PC-3 (cell line): ENCODE measurements at places on chromosomes 3 and 15.

GRCh38 chr15:99925661-99926461, 192.6 kb upstream of the LYSMD4 start:
- DNase-seq = peak; percentile 13

GRCh38 chr3:130699765-130700164, 46.9 kb downstream of the PIK3R4 start:
- peak; percentile 58 for DNase-seq

DNA sequence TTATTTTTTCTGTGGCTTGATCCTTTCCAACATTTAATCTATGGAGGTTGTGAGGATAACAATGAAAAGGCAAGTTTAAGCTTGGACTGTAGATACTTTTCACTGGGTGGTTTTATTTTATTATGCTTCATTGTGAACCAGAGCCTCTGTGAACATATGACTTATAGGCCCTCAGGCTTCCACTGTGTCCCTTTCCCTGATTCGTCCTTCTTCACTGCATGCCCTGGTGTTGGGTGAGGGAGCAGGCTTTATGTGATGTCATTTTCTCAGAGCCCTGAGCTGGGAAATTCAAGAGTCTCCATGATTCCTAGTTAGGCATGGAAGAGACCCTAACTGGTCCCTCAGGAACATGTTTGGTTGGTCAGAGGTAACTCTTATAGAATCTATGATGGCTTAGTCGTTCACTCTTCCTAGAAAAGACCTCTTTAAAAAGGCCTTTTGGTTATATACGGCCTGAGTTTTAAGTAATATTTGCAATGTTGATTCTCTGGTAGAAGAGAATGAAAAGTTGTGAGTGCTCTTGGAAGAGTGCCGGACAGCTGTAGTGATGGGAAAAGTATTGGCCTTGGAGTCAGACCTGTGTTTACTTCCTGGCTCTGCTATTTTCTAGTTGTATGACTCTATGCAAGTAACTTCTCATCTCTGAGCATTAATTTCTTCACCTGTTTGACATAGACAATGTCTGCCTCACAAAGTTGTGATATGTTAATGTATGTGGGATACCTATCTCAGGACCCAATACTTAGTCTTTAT, 168.4 kb downstream of the LPP start:
- no peak for DNase-seq

GRCh38 chr3:126440709-126440995, 35.0 kb downstream of the ZXDC start:
- DNase-seq = no peak

DNA sequence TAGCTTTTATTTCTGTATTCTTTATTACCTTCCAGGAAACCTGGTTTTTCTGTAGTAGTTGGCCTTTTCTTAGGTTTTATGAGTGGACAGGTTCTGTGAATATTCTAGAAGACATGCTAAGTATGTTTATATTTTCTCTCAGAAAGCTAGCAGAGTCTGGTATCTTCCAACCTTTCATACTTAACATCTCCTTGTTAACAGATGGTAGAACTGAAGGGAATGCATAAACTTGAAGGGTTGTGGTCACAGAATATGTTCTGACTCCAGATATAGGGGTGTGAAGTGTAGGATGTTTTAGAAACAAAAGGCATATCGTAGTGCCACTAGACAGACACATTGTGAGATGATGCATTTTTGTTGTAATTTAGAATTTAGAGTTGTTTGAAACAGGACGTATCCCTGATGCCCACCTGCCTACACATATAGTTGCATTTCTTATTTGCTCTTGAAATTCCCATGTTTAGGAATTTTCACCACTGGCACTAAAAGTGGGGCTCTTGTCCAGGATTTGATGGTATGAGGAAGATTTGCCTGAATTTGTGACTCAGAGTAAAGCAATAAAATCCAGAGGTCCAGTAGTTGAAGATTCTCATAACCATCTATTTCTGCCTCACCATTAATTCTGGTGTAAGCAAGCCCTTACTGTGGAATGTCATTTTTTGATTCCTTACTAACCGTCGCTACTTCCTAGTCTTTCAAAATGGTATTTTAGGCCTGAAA, 274.5 kb downstream of the FEZF2 start:
- DNase-seq = no peak

- no peak for DNase-seq
Observed at GRCh38 chr3:111952866-111953450, 25.9 kb upstream of the ABHD10 start.

GRCh38 chr15:90432253-90432652, 44.2 kb downstream of the IQGAP1 start:
- no peak for DNase-seq

- DNase-seq = no peak
Observed at GRCh38 chr15:94631608-94632007, 400.2 kb downstream of the MCTP2 start.

DNA sequence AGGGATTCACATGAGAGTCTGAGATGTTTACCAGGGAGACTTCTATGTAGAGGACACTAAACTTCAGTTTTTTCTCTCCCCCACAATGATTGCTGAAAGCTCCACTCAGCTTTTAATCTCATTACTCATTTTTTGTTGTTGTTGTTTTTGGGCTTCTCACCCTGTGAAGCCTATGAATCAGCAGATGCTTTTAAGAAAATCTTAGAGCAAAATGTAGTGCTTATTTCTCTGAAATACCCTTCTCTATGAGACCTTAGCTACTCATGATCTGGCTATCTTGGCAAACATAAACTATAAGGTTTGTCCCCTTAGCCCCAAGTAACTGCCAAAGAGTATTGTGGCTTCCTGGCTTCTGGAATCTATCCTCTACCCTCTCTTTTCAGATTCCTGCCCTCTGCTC, 537.3 kb downstream of the OCA2 start:
- no peak for DNase-seq

- DNase-seq = no peak
Observed at GRCh38 chr15:84814916-84815315, 2.2 kb upstream of the ALPK3 start.

DNA sequence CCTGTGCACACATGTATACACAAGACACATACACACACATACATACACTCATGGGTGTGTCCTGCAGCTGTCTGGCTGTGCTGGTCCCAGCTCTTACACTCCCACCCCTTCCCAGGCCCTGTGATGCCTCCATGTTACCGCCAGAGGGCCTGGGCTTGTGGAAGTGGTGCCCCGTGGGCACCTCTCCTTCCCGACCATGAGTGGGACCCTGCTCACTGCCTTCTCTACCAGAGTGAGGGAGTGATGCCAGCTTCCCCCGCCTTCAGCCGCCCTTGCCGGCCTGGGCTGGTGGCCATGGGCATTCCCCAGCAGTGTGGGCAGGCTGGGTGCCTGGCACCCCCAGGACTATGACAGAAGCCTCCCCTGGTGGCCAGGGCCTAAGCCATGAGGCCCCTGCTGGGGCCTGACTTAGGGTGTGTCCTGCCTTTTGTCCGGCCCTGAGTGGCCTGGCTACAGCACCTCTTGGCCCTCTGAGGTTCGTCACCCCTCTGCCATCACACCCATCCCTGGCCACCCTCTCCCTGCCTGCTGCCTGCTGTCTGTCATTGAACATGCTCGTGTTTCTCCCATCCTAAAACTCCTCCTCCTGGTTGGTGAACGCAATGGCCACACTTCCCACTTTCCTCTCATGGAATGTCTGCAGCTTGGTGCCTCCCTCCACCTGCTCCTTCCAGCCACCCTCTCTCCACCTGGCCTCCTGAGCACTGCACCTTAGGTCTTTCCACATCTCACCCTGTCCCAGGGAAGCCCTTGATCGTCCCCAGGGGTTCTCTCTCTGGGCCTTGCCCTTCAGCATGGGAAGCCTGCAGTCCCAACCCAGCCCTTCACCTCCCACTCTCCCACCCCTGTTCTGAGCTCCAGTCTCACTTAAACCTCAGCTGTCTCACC, 14.6 kb downstream of the HDAC11 start:
- no peak for DNase-seq

DNA sequence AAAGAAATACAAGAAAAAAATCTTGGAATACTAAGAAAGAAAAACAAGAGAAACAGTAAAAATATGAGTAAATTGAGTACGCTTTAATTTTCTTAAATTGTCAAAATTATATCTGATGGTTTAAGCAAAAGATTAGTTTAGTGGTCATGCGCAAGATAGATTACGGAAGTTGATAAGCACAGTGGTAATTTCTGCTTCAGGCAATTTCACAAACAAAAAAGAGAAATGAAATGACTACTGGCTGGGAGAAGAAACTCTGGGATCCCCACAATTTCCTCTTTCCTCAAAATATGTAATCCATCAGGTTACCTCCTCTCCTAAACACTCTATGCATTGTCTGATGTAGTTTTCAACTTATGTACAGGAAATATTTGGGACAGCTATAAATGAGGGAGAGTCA, 9.0 kb downstream of the MYD88 start:
- no peak for DNase-seq

GRCh38 chr3:160403028-160403545, 3.6 kb downstream of the SMC4 start:
- DNase-seq = peak; percentile 17

- DNase-seq = no peak
Observed at GRCh38 chr3:13317596-13318320, 102.4 kb downstream of the NUP210 start.

DNA sequence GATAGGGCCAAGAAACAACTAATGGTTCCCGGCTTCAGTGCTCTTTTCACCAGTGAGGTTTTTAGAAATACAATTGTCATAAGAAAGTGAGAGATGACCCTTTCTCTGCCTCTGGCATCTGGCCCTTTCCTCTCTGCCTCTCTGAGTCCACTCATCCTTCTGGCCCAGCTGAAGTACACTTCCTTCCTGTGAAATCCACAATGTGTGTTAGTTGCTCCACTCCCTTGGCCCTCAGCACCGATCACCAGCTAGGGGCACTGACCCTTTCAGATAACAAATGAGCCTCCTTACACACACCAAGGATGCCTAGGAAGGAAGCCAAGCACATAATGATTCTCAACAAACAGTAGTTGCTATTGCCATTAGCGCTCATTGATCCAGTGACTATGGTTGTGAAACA, 2.9 kb upstream of the CAV3 start:
- DNase-seq = no peak

DNA sequence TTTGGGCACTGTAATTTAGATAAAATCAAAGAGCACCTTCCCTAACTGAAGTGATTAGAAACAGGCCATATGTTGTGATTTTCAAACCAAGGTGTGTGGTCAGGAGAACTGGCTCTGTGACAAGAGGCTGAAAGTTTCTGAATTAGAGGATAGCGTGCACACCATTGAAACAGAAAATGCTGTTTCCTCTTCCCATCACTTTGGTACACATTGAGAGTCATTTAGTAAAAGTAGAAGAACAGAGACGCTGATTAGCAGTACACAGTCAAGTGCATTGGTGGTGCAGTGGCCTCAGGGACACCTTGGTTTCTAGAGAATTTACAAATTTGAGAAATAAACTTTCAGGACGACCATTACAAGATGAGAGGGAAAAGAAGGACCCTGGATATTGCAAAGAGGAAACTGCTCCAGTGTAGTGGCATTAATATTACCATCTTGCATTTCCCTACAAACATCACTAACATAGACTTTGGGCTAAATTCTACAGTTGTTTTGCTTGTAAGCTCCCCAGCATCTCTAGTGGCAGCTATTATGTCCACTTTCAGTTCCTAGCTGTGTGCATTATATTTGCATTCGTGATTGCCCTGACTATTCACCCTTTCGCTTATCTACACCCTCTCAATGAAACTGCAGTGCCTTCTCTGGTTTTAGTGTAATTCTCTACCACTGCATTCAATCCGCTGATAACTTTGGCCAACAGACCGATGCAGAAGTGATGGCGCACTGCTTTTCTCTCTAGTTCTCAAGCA, 728.1 kb upstream of the GRM7 start:
- no peak for DNase-seq

GRCh38 chr3:8768364-8769087, 887 bp downstream of the OXTR start:
- peak; percentile 20 for DNase-seq

- DNase-seq = no peak
Observed at GRCh38 chr3:151877269-151877668, 3.8 kb downstream of the SUCNR1 start.

GRCh38 chr3:31743331-31744089, 210.8 kb downstream of the STT3B start:
- no peak for DNase-seq

DNA sequence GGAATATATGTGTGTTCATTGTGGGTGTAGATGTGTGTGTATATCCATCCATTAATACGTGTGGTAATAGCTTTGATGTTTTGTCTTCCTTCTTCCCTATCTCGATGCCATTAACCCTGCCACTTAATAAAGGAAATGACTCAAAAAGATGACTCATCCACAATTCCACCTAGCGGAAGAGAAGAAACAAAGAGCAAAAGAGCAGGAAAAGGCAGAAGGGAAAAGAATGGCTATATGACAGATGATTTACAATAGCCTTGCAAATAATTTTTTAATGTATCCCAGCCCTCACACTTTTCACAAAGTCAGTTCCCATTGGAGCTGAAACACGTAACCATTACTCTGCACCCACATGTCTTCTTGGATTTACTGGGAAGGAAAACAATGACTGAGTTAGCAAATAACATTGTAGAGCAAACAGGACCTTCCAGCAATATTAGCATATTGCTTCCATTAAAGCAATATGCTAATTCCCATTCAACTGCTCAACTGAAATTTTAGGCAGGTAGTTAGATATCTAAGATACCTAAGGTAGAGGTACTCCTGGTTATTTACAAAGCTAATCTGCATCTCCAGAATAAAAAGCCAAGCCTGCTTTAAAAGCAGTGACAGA, 197.2 kb downstream of the KCNAB1 start:
- peak; percentile 87 for DNase-seq

DNA sequence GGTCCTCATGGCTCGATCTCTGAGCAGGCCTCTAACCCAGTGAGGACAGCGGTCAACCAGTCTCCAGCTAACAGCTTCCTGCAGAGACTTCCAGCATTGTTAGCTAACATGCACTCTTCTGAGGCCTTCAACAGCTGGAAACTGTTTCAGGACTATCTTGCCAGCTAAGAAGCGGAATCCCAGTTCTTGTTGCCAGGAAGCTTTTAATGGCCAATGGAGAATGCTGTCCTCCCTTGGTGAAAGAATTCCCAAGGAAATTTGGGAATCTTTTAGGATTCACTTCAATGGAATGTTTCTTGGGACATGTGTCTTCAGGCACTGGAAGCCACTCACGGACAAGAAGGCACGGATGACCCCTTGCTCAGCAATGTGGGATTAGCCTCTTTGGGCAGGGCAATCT, 91.7 kb downstream of the CEMIP start:
- no peak for DNase-seq

DNA sequence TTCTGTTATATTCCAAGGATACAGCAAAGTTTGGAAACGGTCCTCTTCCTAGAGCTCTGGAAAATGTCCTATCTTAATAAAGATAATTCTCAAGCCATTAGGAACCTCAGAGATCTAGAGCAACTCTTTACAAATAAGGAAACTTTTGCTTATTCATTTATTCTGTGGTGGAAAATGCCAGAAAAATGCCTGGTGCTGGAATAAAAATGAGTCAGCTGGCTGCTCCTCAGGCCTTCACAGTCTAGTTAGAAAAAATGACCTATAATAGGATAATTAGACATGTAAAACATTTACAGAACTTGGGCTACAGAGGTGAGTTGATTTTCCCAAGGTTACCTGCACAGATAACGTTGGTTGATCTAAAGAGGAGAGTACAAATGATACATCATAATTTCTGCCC, 372.5 kb downstream of the NLGN1 start:
- no peak for DNase-seq
